ENCODE measurements at places on chromosomes 13 and 19. TPM values are rescaled to one million over a fixed set of nuclear protein-coding genes. Genes with fewer than 3 reads are reported as not detected.

Gene GGN
- 0.99 TPM for total RNA-seq

Gene RFX1
- total RNA-seq = 19.0 TPM

GRCh38 chr19:292951-293350 is 1.7 kb upstream of the PLPP2 start:
- no peak overlapping the region for H3K27ac ChIP-seq
- H3K4me3 ChIP-seq = no peak overlapping the region
- no peaks in the 10 kb centered on the region for H3K36me3 ChIP-seq
- H3K4me1 ChIP-seq = peaks cover 7% of the 10 kb centered on the region
- H3K27me3 ChIP-seq = peaks cover 9% of the 10 kb centered on the region

GRCh38 chr13:60431108-60431700 is 34.2 kb downstream of the TDRD3 start:
- H3K27me3 ChIP-seq = no peaks in the 10 kb centered on the region
- H3K36me3 ChIP-seq = no peaks in the 10 kb centered on the region
- DNase-seq = no peak
- no peaks in the 10 kb centered on the region for H3K4me1 ChIP-seq
- no peak overlapping the region for H3K4me3 ChIP-seq
- H3K27ac ChIP-seq = no peak overlapping the region

Measured in endodermal cell (in vitro differentiated cells).